T-helper 22 cell (primary cell): ENCODE measurements at places on chromosomes 4 and X.

DNA sequence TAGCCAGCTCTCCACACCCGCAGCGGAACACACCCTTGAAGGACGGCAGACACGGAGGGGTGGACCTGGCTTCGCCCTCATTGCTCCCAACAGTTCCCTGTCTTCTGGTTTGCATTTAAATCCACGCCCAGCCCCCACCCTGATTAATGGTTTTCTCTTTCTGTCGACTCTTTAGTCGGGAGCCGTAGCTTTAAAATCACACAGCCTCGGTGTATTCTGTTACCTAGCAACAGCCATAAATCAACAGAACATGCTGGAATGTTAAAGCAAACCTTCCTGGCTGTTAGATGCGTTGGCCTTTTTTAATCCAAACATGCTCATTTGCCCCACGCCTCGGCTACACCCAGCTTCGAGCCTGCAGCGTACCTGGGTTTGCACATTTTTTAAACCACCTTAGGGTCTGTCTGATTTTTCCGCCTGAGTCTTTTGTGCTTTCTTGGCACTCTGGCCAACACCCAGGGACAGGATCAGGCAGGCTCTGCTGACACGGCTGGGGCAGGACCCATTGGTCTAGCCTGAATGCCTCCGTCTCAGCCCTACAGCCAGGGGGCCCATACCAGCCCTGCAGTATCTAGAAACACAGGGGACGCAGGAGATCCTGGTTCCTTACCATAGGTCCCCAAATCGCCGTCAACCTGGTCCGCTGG lies 21.4 kb upstream of the PPP2R2C start:
- no peak for DNase-seq

DNA sequence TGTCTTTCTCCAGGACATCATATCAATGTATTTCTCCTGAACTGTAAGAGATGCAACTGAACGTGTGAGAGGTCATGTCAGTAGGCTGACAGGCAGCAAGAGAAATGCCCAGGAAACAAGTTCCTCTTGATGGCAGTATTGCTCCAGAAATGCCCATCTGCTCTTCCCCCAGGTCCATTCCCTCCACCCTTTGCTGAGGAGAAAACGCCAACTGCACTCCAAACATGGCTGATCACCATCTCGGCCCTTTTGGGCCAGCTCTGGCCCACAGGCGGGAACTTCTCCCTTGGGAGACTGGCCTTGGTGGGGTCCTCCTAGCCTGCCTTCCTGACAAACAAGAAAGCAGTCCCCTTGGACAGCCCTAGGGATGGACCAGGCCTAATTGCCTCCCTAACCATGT lies 276.5 kb upstream of the AGTR2 start:
- no peak for DNase-seq

DNA sequence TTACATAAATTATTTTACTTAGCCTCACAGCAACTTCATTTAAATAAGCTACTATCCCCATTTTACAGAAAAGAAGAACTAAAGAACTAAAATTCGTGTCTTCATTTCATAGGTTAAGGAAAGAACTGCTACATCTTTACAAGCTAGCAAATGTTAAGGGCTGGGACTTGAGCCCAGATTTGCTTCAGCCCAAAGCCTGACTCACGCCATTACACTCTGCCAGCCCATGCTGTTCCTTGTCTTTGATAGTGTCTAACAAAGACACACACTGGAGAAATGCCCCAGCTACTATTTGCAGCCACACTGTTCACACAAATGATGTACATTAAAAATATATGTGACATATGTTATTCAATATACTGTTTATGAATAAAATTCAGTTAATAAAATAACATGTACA lies 29.0 kb upstream of the ERVMER34-1 start:
- DNase-seq: no peak

- DNase-seq: no peak
These were observed 23.4 kb downstream of the RBM47 start for GRCh38 chr4:40606239-40606767.

GRCh38 chr4:2537011-2537830 lies 774 bp downstream of the FAM193A start:
- DNase-seq: peak; percentile 33

- DNase-seq: no peak
These were observed 53.1 kb downstream of the GAK start for GRCh38 chr4:878796-879728.

DNA sequence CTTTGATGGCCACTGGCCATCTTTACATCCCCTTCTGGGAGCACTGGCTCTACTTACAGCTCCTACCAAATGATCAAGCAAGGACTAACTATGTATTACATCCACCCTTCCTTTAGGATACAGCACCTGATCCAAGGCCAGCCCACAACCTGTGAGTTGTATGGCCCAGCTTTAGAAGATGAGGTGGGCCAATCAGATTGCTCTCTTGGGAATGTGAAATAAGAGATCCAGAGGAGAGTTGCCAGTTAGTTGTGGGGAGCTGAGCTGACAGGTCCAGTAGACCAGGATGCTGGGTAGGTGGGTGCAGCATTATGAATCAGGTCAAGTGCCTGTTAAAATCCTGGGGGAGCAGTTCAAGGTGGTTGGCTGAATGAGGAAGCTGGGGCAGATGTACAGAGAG lies 111.5 kb downstream of the GNL3L start:
- DNase-seq: no peak

GRCh38 chr4:99410075-99410474 lies 25.1 kb downstream of the ADH7 start:
- DNase-seq: no peak

DNA sequence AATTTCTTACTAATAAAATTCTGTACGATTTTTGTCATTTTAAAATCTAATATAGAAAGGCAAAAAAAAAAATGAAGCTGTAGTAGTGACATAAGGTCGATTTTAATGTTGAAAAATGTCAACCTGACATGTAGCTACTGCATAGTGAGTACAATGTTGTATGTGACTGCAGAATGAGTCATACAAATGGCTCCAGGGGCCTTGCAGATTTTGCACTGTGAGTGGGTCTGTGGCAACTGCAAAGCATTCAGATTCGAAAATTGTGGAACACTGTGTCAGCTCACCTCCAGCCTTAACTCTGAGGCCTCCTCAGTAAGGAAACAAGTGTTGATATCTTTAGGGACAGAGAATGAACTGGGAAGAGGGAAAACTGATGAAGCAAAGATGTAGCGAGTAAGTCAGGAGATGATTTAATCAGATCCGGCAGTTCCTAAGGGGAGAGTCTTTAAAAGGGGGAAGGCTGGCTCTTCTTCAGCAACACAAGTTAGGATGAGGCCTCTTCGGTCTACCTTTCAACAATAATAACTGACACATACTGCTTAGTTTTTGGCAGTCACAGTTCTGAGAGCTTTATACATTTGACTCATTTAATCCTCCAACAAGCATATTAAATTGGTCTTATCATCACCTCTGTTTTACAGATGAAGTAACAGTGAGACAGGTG lies 24.9 kb downstream of the TKTL2 start:
- no peak for DNase-seq

GRCh38 chr4:60579335-60579734 lies 620.8 kb upstream of the ADGRL3 start:
- DNase-seq: no peak

- DNase-seq: no peak
These were observed 83.3 kb upstream of the AMELX start for GRCh38 chrX:11209798-11210414.

- DNase-seq: no peak
These were observed 1.6 kb downstream of the TCEAL9 start for GRCh38 chrX:103357871-103358270.

DNA sequence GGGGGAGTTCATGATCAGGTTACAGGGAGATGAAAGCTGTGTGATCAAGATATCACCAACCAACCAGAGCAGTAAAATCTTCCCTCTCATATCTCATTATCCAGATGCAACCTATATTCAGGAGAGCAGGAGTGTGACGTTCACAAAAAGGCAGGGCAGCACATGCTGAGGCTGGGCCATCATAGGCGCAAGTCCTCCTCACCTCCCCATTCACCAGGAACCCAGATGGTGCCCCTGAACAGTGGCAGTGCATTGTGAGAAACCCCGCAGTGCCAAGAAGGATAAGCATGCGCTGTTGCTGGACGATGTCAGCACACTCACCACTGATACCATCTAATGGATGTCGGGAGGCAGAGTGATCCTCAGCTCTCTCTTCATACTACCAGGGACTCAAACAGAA lies 170.9 kb downstream of the COL25A1 start:
- no peak for DNase-seq

GRCh38 chrX:124737771-124738170 lies 391.4 kb downstream of the SH2D1A start:
- no peak for DNase-seq

- DNase-seq: no peak
These were observed 169.7 kb downstream of the PALLD start for GRCh38 chr4:168666531-168666930.

GRCh38 chr4:183146478-183146877 lies 47.4 kb downstream of the WWC2 start:
- DNase-seq: no peak

DNA sequence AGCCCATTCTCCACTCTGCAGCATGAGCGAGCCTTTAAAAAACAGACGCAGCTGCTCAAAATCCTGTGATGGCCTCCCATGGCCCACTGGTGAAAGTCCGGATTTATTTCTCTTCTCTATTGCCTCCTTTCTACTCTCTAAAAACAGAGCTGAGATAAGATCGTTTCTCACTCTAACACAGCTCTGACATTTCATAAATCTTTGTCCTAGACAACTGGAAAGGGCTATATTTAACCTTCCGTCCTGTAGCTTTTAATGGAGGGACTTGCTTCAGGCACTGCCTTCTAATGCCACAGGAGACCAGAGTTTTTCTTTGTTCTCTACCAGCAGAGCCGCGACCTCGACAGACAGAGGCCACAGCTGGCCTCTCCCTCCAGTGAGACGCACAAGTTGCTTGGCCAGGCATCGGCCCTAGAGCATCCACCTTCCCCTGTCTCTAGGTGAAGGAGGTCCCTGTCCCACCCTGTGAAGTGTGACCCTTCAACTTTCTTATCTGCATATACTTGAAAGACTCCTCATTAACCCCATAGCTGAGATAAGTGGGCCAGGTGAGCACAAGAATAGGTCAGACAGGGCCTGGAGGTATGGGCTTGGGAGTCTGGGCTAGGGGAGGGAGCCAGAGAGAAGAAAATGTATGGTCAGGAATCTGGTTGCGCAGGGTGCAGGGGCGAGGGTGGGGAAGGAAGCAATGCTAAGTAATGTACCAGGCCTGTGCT lies 50.0 kb downstream of the RTL5 start:
- no peak for DNase-seq

DNA sequence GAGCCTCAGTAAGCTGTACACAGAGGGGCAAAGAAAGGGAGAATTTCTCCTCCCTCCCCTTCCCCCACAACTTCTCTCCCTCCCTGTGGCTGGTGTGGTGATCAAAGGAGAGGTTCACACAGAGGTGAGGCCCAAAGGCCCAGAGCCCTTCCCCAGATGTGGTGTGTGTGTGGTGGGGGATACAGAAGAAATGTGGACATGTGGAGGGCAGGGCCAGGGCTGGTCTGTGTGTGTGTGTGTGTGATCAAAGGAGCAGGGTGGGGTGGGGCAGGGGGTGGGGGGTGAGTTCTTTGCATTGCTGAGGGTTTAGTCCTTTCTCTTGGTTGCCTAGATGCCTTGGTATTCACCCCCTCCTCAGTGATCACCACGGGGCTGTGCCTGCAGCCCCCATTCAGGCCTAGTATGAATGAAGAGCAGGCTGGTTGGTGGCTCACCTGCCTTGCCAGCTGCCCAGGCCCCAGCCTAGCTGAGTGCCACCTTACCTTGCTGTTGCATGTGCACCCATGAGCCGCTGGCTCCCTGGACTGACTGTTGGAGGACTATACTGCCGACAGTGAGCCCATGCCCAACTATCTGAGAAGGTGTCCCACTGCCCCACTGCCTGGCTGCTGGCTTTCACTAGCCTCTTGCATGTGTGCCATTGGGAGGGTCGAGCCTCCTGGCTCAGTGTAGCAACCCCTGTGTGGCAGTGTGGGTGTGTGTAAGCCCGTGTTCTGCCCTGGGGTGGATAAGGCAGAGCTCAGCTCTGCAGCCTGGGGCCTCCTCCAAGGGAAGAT lies 101.9 kb downstream of the EFNB1 start:
- DNase-seq: no peak

GRCh38 chr4:110669663-110670062 lies 46.8 kb upstream of the PITX2 start:
- DNase-seq: no peak

DNA sequence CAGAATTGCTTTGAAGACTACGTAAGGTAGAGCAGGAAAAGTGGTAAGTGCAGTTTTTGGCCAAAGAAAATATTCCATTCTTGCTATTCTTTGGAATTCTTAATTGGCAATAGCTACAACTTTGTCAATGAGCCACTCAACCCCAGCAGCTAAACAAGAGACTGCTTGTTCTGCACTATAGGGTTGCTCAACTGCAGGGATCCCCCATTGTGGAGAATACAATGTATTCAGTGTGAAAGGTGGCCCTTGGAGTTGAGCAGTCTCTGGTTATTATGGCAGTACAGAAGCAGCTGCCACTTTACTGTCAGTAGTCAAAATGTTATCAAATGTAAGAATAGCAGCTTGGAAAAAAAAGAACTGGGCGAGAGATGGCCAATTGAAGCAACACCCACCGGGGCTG lies 808.7 kb downstream of the CENPC start:
- DNase-seq: no peak
